CD4-positive, alpha-beta T cell treated with Interleukin-2 at 100 ng/mL for 4 hours (primary cell): ENCODE measurements at places on chromosomes 3 and 15.

DNA sequence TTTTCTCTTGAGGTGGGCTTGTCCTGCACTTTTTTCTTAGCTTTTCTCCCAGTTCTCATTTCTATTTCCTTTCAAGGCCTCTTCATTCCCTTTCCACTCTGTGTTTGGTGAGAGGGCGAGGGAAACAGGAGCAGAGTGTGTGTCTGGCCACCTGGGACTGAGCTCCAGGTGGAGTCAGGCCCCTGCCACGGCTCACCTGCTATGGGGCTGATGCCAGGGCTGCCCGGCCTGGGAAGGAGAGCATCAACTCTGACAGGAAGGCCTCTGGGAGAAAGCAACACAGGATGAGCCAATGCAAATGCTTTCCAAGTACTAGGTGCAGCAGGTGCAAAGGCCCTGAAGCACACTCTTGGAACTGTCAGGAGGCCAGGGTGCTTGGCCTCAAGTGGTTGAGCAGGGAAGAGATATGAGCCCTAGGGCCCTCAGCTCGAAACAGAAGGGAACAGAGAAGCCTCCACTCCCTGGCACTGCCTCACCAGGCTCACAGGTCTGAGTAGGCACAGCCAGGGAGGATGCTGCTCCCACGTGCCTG, 27.3 kb upstream of the DUSP7 start:
- DNase-seq, result no peak

- DNase-seq, result no peak
Observed at GRCh38 chr3:150223558-150223957, 184.5 kb upstream of the TSC22D2 start.

DNA sequence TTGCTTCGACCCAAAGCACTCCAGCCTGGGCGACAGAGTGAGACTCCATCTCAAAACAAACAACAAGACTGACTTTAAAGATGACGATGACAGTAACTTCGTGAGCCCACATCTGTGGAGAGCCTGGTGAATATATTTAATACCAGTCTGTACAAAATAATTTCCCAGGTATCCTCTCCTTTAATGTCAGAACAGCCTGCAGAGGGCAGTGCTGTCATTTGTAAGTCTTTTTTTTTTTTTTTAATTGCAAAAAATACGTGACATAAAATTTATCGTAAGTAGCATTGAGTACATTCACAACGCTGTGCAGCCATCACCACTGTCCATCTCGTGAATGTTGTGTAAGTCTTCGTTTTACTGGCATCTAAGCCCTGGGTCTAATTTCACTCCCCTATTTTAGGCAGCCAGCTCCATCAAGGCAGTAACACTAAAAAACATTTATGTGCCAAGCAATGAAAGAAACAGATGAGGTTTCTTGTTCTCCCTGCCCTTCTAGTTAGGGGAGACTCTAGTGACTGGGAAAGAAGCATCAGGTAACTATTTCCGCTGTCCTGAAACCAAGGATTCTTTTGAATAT, 1.4 kb downstream of the HTD2 start:
- DNase-seq, result peak; percentile 67

GRCh38 chr3:35438101-35438500, 201.2 kb upstream of the ARPP21 start:
- no peak for DNase-seq

- no peak for DNase-seq
Observed at GRCh38 chr15:75891895-75892294, 11.8 kb upstream of the FBXO22 start.

GRCh38 chr15:40477642-40478327, 7.0 kb downstream of the CHST14 start:
- no peak for DNase-seq

DNA sequence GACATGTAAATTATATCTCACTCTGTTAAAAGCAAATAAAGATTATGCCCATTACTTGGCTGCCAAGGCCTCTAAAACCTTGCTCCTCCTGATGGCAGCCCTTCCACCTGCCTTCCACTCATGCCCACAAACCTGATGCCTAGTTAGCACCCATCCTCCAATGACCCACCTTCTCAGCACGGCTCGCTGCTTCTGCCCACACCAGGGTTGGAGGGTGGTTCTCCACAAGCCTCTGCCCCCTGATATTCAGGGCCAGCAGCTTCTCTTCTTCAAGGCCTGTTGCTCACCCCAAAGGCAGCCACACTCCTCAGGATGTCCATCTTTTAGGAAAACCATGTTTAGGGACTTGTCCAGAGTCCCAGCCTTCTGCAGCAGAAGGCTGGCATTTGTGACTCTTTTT, 263.4 kb upstream of the TLE3 start:
- DNase-seq, result no peak

- no peak for DNase-seq
Observed at GRCh38 chr3:195847055-195847950, 35.6 kb upstream of the MUC4 start.

- DNase-seq, result no peak
Observed at GRCh38 chr15:99399061-99399460, 147.8 kb downstream of the LRRC28 start.

DNA sequence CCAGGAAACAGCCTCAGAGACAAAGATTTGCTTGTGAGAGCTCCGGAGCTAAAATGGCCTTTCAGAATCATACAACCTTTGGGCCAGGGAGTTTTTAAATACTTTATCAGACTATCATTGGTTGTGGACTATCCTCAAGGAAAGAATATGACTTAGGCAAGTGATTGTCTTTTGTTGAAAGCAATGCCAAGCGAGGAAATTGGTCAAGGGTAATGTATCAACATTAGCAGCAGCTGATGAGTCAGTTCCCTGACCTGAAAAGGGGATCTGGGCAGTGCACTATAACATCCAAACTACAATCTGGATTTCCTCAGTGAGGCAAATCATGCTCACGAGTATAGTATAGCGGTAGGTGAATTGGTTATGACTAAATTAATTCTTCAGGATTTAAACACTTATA, 303.6 kb downstream of the LSAMP start:
- DNase-seq, result no peak

- DNase-seq, result no peak
Observed at GRCh38 chr3:141881702-141882101, 5.3 kb downstream of the ATP1B3 start.

DNA sequence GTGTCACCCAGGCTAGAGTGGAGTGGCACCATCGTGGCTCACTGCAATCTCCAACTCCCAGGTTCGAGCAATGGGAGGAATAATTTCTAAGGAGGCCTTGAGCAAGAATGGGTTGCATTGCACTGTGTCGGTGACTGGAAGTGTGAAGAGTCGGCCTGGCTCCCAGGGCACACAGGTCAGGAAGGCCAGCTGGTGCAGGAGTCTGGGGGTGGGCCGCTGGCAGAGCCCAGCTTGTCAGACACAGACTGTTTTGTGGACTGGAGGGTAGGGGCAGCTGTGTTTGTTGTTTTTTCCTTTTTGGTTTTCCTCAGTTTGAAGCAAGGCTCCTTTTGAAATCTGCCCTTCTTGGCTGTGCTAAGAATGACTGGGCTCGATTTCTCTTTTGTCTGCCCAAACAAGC, 66.2 kb downstream of the ITGA11 start:
- DNase-seq, result no peak

- DNase-seq, result no peak
Observed at GRCh38 chr15:82774496-82774895, 31.4 kb downstream of the FSD2 start.

DNA sequence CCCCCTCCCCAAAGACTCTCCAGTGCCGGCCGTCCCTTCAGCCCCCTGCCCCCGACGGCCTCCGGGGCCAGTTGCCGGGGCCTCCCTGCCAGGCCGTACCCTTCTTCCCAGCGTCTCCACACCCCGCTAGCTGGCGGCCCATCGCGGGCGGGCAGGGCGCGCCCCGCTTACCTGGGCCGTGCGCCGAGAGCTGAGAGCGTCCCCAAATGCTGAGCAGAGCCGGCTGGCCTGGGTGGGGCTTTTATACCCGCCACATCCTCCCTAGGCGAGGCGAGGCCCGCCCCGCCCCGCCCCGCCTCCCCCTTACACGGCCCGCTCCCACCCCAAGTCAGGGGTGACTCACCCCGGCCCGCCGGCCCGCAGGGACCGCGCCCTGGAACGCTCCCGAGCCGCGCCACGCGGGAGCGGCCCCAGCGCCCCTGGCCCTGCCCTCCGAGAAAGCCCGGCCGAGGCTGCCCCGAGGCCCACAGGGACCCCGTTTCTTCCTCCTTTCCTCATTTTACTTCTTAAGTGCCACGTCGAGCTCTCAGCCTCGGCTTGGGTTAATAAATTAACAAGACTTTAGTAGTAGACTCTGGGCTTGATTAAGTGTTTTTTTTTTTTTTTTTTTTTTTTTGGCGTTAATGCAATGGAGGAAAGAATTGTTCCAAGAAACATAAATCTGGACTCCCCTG, at the start of gene ANXA2:
Gene ANXA2 (minus strand): TSS at position 215 of the 674 bp plus-strand sequence. CDS start 11,911 bp downstream, outside the sequence.
- peak; percentile 93 for DNase-seq
